H4 (cell line): ENCODE measurements at places on chromosomes 1 and 21.

DNA sequence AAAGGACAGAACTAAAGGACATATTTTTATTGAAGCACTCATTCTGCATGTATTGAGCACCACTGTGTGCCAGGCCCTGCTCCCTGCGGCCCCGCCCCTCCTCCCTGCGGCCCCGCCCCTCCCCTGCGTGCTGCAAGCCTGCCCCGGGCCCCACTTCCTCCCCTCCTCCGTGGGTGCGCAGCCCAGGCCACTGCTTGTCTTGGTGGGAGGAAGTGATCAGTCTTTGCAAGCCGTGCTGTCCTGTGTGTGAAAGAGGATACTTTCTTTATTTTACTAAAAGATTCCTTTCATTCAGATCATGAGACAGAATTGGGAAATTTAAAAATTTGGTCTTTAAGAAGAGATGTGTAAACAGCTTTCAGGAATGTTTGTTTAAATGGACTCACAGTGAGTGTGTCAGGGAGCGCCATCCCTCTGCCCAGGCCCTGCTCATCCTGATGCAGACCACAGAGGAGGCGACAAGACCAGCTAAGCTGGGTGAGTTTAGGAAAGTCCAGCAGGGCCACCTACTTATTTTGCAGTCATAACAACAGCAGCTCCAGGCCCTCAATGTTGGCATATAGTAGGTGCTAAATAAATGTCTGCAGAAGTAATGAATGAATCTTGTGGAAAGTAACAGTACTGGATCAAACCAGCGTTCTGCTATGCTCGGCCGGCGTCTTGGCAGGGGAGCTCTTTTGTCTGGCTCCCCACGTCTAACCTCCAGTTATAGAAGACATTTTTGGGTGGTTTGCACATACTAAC, 88.3 kb upstream of the SELENON start:
- no peak for DNase-seq

DNA sequence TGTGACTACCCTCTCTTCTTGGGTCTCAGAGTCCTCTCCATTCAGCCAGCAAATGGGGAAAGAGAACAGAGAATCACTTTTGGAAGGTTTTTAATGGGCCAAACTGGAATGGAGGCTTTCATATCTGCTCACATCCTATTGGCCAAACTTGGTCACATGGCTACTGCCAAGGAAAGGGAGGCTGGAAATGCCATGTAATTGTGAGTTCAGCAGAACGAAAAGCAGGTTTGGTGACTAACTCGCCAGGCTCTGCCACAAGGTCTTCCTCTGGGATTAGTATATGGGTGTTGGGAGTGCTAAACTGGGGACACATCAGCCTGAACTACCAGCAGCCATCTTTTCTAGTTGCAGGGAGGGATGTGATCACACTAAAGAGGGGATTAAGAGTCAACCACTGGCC, 19.2 kb downstream of the RD3 start:
- DNase-seq, result no peak

DNA sequence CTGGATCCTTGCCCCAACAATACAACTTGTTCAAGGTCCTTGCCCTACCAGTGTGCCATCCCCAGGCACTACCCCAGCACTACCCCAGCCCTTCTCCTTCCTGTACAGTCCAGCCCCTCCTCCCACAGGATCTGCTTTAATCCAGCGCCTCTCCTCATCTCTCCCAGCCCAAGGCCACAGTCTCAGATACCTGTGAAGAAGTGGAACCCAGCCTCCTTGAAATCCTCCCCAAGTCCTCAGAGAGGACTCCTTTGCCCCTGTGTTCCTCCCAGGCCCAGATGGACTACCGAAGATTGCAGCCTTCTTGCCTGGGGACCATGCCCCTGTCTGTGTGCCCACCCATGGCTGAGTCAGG, 6.5 kb upstream of the CDC20 start:
- DNase-seq, result no peak

DNA sequence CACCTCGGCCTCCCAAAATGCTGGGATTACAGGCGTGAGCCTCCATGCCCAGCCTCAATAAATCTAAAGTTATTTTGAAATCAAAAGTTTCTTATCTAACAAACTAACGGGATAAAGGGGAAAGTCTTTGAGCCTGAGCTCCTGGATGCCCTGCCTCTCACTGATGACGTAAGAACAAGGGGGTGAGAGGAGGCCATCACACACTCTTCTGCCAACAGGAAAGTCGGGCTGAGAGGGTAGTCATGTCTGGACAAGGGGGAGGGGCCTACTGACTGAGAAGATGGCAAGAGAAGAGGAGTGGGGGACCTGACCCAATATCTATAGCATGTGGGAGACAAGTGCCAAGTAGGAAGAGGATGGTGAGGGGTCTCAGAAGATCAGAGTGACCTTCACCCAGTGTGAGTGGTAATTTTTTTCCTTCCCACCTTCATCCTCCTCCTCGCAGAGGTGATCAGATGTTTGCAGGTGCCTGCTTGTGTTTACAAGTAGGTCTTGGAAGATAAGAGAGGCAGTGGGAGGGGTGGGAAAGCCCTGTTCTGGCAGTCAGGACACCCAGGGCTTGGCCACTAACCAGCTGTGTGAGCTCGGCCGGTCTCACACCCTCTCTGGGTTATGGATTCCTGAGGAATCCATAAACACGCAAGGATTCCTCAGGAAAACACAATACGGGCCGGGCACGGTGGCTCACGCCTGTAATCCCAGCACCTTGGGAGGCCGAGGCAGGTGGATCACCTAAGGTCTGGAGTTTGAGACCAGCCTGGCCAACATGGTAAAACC, 9.6 kb downstream of the UQCRHL start:
- DNase-seq, result peak; percentile 65

GRCh38 chr1:211381481-211382181, 55.0 kb downstream of the TRAF5 start:
- no peak for DNase-seq
